Pons (tissue), 1 donor: ENCODE measurements at places on chromosomes 5 and 9.

DNA sequence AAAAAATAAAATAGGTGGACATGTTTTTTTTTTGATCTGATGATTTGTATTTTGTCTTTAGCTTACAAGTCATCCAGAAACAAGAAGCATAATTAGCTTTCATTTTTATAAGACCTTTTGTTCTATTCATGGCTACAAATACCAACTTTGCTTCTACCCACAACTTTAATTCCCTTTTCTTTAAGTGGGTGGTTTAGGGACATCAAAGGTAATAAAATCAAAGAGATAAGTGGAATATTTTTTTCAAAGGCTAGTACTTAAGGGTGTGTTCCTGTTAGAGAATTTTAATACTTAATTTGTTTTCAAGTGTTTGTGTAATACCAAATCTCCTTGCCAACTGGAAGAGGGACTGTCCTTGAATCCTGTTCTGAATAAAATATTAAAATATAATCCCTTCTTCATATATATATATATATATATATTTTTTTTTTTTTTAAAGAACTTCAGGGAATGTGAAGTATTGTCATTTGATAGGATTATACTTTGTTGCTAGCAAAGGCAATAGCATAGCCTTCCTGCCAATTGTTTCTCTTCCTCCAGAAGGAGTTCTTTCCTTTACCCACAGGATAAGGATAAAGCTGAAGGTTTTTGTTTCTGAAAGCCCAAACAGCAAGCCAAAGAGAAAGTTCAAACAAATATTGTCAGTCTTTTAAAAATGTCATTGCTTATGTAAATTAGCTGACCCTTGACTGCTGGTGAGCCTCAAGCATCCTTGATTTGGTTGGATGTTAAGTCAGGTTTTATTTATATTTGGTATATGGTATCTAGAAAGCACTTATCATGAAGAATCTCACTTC lies 108.9 kb downstream of the PAM start:
- DNase-seq, result no peak

DNA sequence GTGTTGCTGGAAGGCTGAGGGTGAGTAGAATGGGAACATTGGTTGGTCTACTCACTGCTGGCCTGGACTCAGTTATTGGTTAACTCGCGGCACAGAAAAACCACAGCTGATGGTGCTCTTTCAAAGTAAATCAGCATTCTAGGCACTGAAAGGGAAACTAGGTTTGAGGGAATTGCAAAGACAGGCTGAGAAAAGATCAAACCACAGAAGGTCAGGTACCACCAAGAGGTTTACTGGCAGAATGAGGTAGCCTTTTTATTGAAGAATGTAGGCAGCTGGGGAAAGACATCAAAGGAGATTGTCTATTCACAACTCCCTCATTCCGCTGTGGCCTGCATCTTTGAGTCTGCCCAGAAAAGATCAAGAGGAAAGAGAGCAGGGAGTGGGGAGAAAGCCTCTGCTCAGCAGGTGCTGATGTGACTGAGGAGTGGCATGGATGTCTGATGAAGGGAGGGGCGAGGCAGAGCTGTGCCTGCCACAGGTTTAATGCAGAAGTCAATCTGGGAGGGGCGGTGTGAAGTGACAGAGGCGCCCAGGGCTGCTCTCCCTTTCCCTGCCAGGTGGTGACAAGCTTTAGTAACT lies 255.5 kb downstream of the MAN2A1 start:
- DNase-seq, result no peak

DNA sequence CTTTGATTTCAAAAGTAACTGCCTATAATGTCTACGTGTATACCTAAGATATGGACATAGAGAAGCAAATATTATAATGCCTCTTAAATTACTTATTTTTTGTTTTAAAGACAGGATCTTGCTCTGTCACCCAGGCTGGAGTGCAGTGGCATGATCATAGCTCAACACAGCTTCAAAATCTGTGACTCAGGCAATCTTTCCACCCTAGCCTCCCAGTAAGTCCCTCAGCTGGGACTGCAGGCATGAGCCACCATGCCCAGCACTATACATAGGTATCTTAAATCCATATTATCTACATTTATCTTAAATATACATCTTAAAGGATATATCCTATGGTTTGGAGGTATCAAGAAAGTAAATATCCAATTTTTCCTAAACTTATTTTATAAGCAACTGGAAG lies 261.2 kb downstream of the ARL15 start:
- DNase-seq, result no peak

- no peak for DNase-seq
Observed at GRCh38 chr9:1794547-1795270, 220.4 kb upstream of the SMARCA2 start.

- DNase-seq, result no peak
Observed at GRCh38 chr5:14775857-14776256, 95.7 kb downstream of the ANKH start.

- DNase-seq, result no peak
Observed at GRCh38 chr9:16370647-16371046, 499.8 kb downstream of the BNC2 start.

DNA sequence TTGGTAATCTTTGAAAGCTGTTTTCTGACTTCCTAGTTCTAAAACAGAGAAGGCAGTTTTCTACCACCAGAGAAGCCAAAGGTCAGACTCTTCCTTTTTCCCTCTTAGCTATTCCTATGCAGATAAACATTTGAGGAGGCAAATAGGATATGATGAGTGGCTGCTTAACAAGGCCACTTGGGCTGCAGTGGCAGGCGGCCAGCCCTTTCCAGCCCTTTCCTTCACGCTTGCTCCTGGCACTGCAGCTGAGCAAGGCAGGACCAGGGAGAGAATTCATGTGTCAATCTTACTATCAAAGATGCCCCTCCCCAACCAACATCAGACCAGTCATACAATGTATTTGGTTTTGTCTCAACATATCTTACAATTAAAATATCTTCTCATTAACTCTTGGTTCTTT lies 36.8 kb upstream of the RNF38 start:
- DNase-seq, result peak; percentile 60

DNA sequence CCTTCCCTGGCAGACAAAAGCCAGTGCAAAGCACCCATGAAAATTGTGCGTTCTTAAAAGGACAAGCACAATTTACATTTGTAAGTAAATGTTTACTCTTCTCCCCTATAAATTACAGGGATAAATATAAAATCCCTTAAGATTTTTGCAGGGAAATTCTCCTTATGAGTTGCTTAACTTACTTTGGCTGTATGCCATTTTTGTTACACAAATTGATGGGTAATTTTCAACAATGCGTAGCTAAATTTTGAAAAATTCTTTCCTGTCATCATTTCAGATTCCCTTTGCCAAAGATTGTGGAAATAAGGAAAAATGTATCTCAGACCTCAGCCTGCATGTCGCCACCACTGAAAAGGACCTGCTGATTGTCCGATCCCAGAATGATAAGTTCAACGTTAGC lies 64.2 kb upstream of the ITGA2 start:
- no peak for DNase-seq

GRCh38 chr5:139675213-139675612 lies 27.1 kb downstream of the CXXC5 start:
- DNase-seq, result no peak

DNA sequence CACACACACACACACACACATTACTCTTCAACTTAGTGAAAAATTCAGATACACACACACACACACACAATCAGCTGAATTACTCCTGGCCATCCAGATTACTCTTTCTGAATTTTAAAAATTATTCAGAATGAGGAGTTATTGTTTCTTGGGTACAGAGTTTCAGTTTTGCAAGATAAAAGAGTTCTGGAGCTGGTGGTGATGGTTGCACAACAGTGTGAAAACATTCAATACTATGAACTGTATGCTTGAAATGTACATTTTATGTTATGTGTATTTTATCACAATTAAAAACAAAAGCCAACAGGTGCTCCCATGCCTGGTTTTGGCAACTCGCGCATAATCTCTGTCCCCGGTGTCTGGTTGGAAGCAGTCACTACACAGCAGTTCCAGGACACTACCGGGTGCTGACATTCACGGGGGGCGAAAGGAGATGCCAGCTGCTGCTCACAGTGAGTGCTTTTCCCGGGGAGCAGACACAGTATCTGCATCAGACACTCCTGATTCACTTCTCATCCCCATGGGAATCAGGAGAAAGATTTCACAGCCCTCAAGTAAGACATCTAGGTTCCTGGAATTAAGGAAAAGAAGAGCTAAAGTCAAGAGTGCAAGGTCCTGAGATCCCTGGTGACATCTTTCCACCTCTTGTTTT lies 55.7 kb downstream of the LHFPL2 start:
- no peak for DNase-seq

DNA sequence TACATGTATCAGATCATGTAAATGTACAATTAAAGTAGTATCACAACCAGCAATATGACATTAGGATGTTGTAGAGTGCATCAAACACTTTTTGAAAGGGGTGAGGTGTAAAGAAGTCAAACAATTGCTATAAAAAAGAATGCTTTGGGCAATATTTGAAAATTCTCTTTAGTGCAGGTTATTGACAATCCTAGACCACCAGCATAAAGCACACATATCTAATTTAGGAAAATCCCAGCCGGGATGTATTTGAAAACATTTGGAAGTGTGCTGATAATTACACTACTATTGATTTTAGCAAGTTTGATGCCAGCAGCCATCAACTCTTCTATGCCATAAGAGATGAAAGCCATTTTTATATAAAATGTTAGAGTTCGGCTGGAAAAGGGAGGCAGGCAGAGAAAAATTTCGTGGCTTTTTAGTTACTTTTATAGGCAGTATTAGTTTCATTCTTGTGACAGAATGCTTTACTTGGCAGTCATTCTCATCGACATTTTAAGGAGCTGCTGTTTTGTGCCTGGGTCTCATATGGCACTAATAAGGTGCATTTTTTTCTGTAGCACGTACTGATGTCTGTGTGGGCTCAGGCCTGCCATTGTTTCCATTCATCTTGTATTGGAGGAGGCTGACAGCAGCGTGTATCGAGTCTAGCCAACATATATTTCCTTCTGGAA lies 285.7 kb downstream of the AOPEP start:
- no peak for DNase-seq

DNA sequence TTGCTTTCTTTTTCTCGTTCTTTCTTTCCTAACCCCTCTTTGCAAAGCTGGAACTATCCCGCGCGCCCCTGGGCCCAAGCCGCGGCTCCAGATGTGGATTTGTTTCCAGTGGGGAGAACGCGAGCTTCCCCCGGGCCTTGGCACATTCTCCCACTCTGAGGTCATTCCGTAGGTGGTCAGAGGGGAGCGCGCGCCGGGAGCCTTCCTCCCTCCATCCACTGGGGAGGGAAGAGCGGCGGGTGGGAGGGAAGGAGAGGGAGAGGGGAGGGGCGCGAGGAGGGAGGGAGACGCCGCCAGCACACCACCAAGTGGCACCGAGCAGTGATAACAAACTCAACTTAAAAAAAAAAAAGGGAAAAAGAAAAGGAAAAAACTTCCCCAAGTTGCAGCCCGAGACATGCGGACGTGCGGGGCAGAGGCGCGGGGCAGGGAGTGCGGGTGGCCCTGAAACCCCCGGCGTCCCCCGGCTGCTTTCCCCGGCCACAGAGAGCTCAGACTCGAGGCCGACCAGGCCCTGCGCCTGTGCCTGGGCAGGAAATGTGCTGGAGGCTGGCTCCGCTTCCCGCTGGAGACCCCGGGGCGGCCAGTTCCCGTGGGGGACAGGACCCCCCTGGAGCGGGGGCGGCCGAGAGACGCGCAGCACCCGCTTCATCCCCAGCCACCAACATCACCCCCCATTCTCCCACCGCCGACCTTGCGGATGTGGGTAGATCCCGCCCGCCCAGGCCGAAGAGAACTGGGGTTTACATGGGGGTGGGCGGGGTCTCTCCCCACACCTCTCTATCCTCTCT lies 3.1 kb downstream of the IER5L start:
- peak; percentile 61 for DNase-seq

GRCh38 chr5:76351577-76351976 lies 51.5 kb upstream of the IQGAP2 start:
- DNase-seq, result no peak

GRCh38 chr5:3605298-3606010 lies 9.8 kb downstream of the IRX1 start:
- no peak for DNase-seq

DNA sequence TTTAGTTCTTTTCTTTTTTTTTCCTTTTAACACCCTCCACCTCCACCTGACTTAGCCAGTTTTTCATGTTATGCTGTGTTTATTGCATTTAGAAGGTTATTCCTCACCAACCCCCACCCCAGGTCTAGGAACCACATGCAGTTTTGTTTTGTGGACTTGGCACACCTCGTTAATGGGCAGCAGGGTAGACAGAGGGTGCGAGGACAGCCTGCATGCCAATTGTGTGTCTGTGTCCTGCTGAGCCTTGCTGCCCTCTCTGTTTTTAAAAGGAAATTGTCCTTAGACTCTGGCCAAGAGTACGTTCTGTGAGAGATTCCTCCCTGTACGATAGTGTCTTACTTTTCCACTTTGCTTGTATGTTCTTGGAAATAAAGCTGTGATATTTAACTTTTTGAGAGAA lies 13.9 kb downstream of the PIK3R1 start:
- DNase-seq, result no peak

- no peak for DNase-seq
Observed at GRCh38 chr5:112546946-112547592, 128.0 kb upstream of the EPB41L4A start.

DNA sequence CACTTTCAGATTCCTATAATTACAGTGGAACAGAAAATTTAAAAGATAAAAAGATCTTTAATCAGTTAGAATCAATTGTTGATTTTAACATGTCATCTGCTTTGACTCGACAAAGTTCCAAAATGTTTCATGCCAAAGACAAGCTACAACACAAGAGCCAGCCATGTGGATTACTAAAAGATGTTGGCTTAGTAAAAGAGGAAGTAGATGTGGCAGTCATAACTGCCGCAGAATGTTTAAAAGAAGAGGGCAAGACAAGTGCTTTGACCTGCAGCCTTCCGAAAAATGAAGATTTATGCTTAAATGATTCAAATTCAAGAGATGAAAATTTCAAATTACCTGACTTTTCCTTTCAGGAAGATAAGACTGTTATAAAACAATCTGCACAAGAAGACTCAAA lies 29.5 kb downstream of the ZFYVE16 start:
- no peak for DNase-seq

- DNase-seq, result no peak
Observed at GRCh38 chr5:10521466-10522223, 42.2 kb upstream of the ANKRD33B start.

- DNase-seq, result no peak
Observed at GRCh38 chr5:88606173-88606572, 276.8 kb downstream of the MEF2C start.

- DNase-seq, result no peak
Observed at GRCh38 chr5:54251981-54252380, 58.4 kb downstream of the ARL15 start.

DNA sequence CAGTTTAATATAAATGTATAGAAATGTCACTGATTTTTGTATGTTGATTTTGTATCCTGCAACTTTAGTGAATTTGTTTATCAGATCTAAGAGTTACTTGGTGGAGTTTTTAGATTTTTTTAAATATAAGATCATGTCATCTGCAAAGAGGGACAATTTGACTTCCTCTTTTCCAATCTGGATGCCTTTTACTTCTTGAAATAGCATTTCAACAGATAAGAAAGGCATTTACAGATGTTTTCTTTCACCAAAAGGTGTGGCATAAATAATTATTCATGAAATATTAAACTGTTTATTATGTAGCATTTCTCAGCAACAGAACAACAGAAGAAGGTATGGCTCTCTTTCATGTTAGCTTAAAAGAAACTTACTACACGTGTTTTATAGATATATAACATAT lies 34.9 kb upstream of the NIPBL start:
- no peak for DNase-seq

GRCh38 chr5:135013947-135014570 lies 20.0 kb downstream of the PITX1 start:
- DNase-seq, result peak; percentile 6

- DNase-seq, result no peak
Observed at GRCh38 chr9:13688223-13688989, 408.9 kb upstream of the MPDZ start.
